ENCODE measurements at places on chromosomes 11 and 22.

DNA sequence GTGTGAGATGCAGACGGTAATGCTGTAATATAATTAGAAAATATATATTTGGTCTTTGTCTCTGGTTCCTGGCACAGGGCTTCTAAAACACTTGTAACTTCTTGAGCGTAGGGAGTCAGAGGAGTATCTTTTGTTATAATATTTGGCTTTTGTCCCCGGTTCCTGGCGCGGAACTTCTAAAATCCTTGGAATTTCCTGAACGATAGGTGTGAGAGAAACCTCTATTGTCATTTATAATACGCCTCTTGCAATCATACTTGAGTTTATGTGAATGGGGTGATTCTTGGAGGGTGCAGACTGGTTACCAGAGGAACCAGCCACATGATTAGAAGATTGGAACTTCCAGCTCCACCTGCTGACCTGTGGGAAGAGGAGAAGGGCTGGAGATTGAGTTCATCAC, 54.1 kb upstream of the ZBED5 start:
- DNase-seq, result no peak

DNA sequence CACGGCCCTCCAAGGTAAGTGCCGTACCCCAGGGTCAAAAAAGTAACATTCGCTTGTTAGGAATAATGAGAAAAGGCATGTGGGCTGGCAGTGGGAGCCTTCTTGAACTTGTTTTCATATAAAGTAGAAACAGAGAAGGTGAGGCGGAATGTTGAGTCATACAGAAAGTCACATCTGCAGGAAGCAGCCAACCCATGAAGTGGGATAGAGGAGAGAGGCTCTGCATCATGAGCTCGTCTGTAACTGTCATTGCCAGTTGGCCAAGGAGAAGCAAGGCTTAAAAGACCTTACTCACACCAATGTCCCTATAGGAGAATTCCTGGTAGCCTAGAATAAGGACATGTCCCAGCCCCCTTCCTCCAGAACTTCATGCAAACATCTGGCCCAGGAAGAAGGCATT, 253.3 kb downstream of the BUD13 start:
- no peak for DNase-seq

- DNase-seq, result no peak
Observed at GRCh38 chr11:134856056-134856971, 444.3 kb upstream of the B3GAT1 start.

- no peak for DNase-seq
Observed at GRCh38 chr22:44965171-44965570, 44.6 kb downstream of the PHF21B start.

DNA sequence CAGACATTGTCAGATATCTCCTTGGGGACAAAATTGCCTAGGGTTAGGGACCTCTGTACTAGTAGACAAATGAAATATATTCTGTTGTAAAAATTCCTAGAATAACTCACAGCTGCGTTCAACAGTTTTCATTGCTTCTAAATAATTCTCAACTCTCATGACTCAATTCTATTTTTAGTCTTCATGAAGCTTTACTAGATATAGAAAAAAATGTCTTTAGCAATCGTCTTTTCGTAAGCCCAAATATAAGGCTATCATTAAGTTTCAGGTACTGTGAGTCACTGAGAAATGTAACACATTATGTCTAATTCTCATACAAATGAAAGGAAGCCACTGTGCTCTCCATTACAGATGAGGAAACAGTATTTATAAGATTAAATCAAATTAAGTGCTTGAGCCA, 6.4 kb downstream of the MMP12 start:
- no peak for DNase-seq

GRCh38 chr22:47997612-47998011, 1235.2 kb downstream of the TBC1D22A start:
- no peak for DNase-seq

GRCh38 chr11:24497831-24498230, 978 bp downstream of the LUZP2 start:
- no peak for DNase-seq

DNA sequence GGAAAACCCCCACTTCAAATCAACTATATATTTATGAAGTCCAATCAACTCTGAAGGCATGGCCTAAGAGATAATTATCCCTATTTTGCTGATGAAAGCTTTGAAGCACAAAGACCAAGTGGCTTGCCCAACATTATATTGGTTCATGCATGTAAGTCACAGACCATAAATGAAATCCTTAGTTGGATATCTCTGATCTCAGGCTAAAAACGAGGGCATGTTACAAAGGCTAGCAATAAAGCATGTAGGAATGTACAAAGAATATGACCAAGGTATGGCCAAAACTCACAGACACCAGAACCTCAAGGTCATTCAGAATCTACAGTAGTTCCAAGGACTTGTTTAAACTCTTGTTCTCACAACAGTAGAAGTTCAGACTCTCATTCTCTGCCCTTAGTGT, 100.2 kb upstream of the SESN3 start:
- no peak for DNase-seq

DNA sequence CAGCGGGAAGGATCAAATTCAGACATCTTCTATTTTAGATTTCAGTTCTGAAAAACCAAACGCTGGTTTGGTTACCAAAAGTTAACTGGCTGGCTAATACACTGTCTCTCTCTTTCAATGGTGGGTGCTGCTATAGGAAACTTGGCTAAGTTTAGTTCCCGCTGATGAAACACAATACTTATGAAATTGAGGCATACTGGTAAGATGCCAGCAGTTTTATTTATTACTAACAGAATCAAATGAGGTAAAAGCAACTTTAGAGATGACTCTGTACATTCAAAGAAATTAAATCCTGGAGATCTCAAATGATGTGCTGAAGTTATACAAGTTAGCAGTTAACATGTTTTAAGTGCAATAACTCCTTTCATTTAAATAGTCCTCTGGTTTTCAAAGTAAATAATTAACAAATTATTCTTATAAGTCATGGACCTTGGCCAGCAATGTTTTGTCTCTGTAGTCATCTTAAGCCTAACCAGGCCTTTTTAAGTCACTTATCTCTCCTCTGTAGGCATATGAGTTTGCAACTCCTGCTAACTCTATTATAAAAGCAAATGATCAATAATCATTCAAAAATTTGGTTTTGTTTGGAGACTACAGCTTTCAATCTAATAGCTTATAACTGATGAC, 54.8 kb downstream of the PAK1 start:
- DNase-seq, result no peak

- DNase-seq, result no peak
Observed at GRCh38 chr22:30188911-30189310, 57.6 kb downstream of the LIF start.

GRCh38 chr11:118258410-118258809, 5.7 kb downstream of the MPZL2 start:
- DNase-seq, result no peak

DNA sequence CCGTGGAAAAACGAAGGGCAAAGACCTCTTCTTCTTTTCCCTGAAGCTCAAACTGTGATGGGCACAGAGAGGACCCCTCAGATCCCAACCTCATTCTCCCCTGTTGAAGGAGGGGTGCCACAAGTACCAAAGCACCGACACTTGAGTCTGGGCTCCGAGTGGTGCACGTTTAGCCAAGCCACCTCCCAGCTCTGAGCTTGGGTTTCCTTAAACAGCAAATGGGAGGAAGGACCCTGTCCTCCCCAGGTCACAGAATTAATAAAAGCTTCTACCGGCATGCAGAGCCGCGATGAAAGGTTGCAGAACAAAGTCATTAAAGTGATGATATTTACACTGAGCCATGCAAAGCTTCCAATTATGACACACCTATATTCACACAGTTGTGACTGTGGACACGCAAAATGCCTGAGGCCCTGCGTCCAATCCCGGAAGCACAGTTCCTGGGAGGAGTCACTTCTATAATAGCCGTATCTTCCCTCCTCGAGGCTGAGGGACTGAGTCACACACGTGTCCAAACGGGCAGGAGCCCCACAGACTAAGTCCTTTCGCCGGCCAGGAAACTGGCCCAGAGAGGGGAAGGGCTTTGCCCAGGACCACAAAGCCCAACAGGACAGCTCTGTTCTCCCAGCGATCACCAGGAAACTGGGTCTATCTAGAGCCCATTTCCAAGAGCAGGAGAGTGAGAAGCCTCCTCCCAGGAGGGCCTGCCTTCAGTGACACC, 922 bp upstream of the CSNK1E start:
- DNase-seq, result no peak

DNA sequence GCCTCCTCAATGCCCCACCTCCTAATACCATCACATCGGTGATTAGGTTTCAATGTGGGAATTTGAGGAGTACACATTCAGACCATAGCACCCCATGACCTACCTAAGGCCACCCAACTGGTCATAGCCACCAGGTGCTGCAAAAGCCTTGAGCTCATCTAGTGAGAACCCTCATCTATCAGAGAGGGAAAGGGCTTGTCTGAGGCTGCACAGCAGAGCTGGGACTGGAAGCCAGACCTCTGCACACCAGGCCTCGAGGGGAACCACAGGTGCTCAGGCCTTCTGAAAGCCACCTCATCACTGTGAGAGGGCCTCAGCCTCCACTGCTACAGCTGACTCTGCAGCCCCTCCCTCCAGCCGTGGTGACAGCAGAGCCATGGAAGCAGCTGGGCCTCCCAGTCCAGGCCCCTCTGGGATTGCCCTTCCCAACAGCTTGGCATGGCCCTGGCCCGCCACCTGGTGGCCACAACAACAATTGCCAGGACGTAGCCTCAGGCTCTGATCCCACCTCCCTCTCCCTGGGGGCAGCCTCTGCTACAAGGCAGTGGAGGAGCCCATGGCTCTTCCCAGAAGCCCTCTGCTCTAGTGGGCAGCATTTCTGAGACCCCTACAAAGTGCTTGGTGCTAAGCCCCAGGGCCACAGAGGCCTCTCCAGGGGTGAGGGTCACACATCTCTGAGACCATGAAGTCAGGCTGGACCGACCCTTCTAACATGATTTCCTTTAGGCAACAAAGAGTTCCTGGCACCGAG, 41.0 kb upstream of the PRDM11 start:
- DNase-seq, result no peak

DNA sequence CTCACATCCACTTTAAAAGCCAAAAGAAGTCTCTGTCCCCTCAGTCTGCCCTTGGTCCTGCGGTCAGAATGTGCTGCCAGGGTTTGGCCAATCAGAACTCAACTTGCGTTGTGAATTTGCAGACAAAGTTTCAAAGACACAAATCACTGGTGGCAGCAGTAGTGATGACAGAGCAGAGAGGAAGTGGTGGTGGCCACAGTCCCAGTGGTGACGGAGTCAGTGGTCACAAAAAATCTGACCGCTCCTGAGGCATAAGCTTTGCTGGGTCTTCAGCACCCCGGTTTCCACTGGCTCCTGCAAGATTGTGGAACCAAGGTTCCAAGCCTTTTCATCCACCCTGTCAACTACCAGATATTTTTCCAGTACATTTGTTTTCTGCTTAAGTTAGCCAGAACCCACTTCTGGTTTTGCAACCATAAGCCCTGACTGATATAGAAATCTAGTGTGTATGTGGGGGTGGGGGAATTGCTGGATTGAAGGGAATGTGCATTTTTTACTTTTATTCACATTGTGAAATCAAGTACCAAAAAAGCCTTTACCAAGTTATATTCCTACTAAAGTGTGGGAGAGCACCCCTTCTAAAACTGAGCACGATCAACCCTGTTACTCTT, 112.3 kb downstream of the TMPRSS5 start:
- no peak for DNase-seq

DNA sequence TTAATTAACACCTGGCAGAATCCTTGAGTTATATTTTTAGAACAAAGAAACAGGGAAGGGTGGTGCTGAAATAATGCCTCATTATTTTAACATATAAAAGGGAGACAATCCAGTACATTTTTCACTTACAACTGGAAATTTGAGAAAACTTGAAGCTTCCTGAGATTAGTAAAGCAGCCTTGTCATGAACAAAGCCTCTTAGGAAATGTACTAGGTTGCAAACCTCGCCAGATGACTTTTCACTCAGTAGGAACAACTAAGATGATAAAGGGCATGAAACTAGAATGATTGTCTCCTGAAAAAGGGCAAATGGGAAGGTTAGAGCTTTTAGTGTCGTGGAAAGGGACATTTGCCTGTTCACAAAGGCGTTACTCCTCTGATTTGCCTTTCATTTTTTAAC, 289.6 kb downstream of the ETS1 start:
- DNase-seq, result no peak

DNA sequence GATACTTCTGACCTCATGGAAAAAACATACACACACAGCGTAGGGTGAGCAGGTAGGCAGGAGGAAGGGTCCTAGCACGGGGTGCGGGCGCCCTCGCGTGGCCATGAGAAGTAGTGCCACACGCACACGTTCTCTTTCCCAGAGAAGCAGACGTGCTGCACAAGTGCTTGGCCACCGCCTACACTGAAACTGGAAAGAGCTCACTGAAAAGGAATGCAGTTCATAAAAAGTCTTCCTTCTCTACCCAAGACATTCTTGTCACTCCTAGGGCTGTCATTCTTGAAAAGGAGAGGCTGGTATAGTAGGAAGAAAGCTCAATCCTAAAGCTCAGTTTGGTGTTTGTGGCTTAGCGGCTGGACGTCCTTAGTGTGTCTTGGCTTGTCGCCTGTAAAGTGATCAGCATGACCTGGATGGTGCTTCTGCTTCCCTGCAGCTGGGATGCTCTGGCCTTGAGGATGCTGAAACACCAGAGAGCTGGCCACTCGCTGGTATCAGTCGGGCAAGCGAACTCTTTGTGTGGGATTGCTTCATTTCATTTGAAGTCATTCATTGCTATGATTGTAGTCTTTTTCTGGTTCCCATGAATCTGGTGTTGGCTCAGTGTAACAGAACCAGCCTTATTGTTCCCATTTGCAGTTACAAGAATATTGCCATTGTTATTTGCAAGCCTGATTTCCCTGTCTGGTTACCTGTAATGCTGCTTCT, 303.8 kb downstream of the NTM start:
- DNase-seq, result no peak

GRCh38 chr11:36041988-36042611, 98.2 kb downstream of the LDLRAD3 start:
- DNase-seq, result no peak

DNA sequence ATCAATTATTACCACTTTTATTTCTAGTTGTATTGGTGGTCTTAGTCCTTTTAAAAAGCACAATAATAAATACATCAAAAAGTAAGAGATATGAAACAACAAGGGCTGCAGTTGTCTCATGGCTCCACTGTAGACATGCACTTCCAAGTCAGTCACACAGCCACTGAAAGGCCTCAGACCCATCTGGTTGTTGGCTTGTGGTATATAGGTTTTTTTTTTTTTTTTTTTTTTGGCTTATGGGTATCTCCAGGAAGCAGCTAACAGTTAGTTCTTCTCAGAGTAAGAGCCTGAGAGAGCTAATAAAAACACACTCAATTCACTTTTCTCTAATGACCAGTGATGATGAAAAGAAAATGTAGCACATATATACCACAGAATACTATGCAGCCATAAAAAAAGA, 6.0 kb upstream of the OR52E6 start:
- DNase-seq, result no peak

All from SK-N-MC (cell line).